ENCODE measurements at places on chromosomes 11 and 22. TPM values are rescaled to one million over a fixed set of nuclear protein-coding genes. Genes with fewer than 3 reads are reported as not detected.
A peak's percentile ranks its signal among the peaks of the same experiment; 100 is the strongest.

DNA sequence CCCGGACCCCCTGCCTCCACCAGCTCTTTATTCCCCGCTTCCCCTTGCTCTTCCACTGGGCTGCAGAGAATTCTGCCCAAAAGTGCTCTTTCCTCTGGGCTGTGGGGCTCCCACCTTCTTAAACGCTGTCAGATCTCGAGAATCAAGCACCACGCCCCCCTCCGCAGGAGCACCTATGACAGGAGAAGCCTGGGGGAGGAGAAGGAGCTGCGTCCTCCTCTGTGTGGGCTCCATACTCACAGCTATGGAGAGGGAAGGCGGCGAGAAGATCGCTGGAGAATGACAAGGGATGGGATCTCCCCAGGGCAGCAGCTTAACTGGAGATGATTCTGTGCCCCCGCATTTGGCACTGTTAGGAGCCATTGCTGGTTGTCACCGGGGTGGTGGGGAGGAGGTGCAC lies 19.7 kb downstream of the SHISAL1 start:
- no peak overlapping the region for H3K4me3 ChIP-seq
- no peaks in the 10 kb centered on the region for H3K36me3 ChIP-seq
- no peaks in the 10 kb centered on the region for H3K27me3 ChIP-seq
- H3K4me1 ChIP-seq, result no peaks in the 10 kb centered on the region

DNA sequence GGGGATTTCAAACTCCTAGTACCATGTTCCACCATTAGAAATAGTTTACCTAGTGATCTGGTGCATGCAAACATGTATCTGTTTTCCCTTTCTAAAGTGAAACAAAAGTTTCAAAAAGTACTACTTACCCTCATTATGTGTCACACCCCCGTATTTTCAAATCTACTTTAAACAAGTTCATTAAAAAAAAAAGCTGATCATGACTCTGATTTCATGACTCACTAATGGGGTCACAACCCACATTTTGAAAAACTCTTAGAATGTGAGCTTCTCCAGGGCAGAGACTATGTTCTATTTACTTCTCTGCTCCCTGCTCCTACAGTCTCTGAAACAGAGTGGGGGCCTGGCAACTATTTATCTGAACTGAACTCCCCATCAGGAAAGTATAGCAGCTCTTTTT lies 18.2 kb downstream of the CHRM1 start:
- no peak overlapping the region for H3K27ac ChIP-seq
- DNase-seq, result no peak
- H3K4me1 ChIP-seq, result peaks cover 27% of the 10 kb centered on the region
- H3K27me3 ChIP-seq, result peaks cover 25% of the 10 kb centered on the region

DNA sequence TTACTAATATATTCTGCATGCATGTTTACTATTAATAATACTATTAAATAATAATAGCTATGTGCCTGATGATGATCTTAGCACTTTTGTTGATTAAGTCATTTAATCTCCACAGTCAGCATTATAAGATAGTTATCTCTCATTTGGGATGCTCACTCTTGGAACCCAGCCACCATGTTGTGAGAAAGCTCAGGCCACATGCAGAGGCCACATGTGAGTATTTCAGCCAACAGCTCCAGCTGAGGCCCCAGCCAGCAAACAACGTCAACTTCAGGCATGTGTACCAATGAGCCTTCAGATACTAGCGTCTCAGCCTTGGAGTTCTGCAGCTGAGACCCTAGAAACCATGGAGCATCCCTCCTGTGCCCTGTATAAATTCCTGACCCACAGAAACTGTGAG lies 798.1 kb upstream of the LRRC4C start:
- DNase-seq, result no peak
- H3K27ac ChIP-seq, result no peak overlapping the region
- no peaks in the 10 kb centered on the region for H3K4me1 ChIP-seq
- no peaks in the 10 kb centered on the region for H3K27me3 ChIP-seq

GRCh38 chr22:42856179-42856864 lies 751 bp downstream of the ARFGAP3 start:
- H3K36me3 ChIP-seq, result peaks cover 5% of the 10 kb centered on the region
- H3K27ac ChIP-seq, result peak overlapping the region; percentile 98
- no peaks in the 10 kb centered on the region for H3K27me3 ChIP-seq
- peak; percentile 54 for DNase-seq
- H3K4me1 ChIP-seq, result peaks cover 12% of the 10 kb centered on the region

DNA sequence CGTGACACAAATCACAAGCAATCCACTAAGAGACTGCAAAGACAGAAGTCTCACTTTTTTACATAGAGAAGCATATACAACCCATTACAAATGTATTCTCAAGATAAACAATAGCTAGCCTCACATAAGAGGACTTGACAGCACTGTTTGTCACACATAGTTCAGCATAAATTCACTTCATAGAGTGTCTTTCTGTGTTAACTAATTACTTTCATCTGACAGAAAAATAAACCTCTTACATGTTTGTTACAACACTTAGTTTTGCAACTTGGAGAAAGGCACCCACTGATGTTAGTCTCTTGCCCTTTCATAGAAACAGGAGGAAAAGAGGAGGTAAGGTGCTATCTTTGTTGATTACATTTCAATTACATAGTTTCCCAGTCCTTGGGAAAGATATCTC lies 2221.9 kb upstream of the RAG2 start:
- no peak for DNase-seq
- no peaks in the 10 kb centered on the region for H3K27me3 ChIP-seq
- H3K4me3 ChIP-seq, result no peak overlapping the region
- no peak overlapping the region for H3K27ac ChIP-seq
- peaks cover 3% of the 10 kb centered on the region for H3K36me3 ChIP-seq

- no peaks in the 10 kb centered on the region for H3K27me3 ChIP-seq
- DNase-seq, result no peak
- H3K27ac ChIP-seq, result no peak overlapping the region
- H3K4me3 ChIP-seq, result no peak overlapping the region
- no peaks in the 10 kb centered on the region for H3K36me3 ChIP-seq
Measured at GRCh38 chr11:104390651-104391050, 226.7 kb upstream of the PDGFD start.

- H3K36me3 ChIP-seq, result peaks cover 12% of the 10 kb centered on the region
- peaks cover 39% of the 10 kb centered on the region for H3K4me1 ChIP-seq
- peak overlapping the region; percentile 99 for H3K4me3 ChIP-seq
- H3K27me3 ChIP-seq, result no peaks in the 10 kb centered on the region
Measured at GRCh38 chr11:114398303-114398920, 1.9 kb downstream of the C11orf71 start.

DNA sequence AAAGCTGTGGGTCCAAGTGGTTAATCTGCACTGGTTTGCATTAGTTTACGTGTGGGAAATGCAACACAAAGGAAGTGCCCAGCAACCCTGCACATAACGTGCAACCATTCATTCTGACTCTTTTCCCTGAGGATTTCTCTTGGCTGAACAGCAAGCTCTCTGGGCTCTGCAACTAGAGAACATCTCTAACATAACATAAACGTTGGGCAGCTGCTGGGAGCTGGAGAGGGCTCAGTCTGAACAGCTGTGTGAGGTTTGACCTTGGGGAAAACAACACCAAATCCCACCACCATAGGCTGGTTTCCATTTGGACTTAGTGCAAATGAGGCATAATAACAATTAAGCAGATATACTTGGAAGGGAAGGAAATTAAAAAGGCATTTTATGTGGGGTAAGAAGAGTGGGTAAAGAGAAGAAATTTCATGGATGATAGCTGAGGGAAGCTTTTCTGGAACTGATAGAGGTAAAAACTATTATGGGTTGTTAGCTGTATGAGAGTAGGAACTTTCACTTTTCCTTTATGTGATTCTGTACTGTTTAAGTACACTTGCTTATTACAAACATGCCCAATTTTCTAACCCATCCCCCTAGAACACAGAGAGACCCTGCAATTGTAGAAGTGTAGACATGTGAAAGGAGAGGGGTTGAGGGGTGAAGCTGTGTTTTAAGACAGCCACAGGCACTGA lies 76.2 kb downstream of the SNX19 start:
- no peak overlapping the region for H3K4me3 ChIP-seq
- DNase-seq, result no peak
- no peak overlapping the region for H3K27ac ChIP-seq
- peaks cover 7% of the 10 kb centered on the region for H3K36me3 ChIP-seq
- no peaks in the 10 kb centered on the region for H3K4me1 ChIP-seq
- H3K27me3 ChIP-seq, result peaks cover 24% of the 10 kb centered on the region

GRCh38 chr22:21032868-21033688 lies 717 bp upstream of the SLC7A4 start:
- no peak overlapping the region for H3K27ac ChIP-seq
- DNase-seq, result no peak
- peaks cover 7% of the 10 kb centered on the region for H3K4me1 ChIP-seq
- no peak overlapping the region for H3K4me3 ChIP-seq

- H3K4me1 ChIP-seq, result peaks cover 9% of the 10 kb centered on the region
- no peak for DNase-seq
- peaks cover 5% of the 10 kb centered on the region for H3K27me3 ChIP-seq
- H3K27ac ChIP-seq, result no peak overlapping the region
- H3K4me3 ChIP-seq, result no peak overlapping the region
- H3K36me3 ChIP-seq, result no peaks in the 10 kb centered on the region
Measured at GRCh38 chr22:22761606-22761962, 117.2 kb downstream of the GGTLC2 start.

DNA sequence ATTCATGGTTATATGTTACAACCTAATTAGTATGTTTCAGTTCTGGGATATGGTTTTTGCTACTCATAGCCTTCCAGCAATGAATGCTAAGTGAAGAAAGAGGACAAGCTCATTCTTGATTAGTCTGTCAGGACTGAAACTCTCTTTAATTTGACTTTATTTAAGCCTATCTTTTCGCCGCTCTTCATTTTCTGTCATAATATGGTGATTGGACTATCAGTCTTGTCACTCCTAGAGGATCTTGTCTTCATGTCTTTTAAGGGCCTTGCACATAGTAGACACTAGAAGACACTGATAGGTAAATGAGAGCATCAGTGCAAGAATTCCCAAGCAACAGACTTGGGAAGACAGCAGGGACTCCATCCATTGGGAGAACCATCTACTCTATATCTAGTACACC lies 18.9 kb upstream of the MTCH2 start:
- H3K27me3 ChIP-seq, result peaks cover 6% of the 10 kb centered on the region
- H3K4me1 ChIP-seq, result peaks cover 28% of the 10 kb centered on the region
- no peak overlapping the region for H3K27ac ChIP-seq
- no peak for DNase-seq
- no peak overlapping the region for H3K4me3 ChIP-seq

Gene INPP5J
- total RNA-seq, result 0.37 TPM

Gene OR51B2
- total RNA-seq, result not detected

Gene NCR3LG1
- 1.5 TPM for total RNA-seq

Gene APOBEC3F
- total RNA-seq, result 49.0 TPM

Gene CCDC88B
- total RNA-seq, result 126 TPM

Gene PHLDB1
- total RNA-seq, result 3.6 TPM

Gene RHOD
- 3.4 TPM for total RNA-seq

Gene COX8A
- total RNA-seq, result 319 TPM

Gene SLC22A25
- total RNA-seq, result not detected
